ENCODE measurements at places on chromosomes 3 and 15.
A peak's percentile ranks its signal among the peaks of the same experiment; 100 is the strongest.

- no peak for DNase-seq
These were observed 18.3 kb downstream of the GREM1 start for GRCh38 chr15:32735989-32736700.

GRCh38 chr3:46971742-46972141 lies 4.8 kb downstream of the CCDC12 start:
- peak; percentile 13 for DNase-seq

- peak; percentile 77 for DNase-seq
These were observed 23.2 kb upstream of the TATDN2 start for GRCh38 chr3:10224794-10225665.

DNA sequence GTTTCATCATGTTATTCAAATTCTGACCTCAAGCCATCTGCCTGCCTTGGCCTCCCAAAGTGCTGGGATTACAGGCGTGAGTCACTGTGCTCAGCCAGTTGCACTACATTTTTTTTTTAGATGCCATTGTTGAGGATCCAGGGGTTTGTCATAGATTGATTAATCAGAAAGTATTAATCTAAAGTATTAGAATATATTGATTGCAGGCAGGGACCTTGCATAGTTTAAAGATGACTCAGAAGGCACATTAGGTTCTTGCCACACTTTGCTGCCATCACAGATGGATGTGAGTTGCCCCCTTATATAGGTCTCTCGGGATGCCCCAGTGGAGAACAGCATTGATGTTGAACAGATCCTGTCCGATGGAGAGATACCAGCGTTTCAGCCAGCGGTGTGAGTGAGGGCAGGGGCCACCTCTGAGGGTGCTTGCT lies 41.1 kb downstream of the IGF1R start:
- DNase-seq, result no peak

- DNase-seq, result no peak
These were observed 48.7 kb upstream of the RYK start for GRCh38 chr3:134299185-134299887.

GRCh38 chr3:3686907-3687648 lies 112.2 kb upstream of the LRRN1 start:
- DNase-seq, result no peak

- DNase-seq, result no peak
These were observed 40.2 kb downstream of the VGLL3 start for GRCh38 chr3:86950717-86951116.

DNA sequence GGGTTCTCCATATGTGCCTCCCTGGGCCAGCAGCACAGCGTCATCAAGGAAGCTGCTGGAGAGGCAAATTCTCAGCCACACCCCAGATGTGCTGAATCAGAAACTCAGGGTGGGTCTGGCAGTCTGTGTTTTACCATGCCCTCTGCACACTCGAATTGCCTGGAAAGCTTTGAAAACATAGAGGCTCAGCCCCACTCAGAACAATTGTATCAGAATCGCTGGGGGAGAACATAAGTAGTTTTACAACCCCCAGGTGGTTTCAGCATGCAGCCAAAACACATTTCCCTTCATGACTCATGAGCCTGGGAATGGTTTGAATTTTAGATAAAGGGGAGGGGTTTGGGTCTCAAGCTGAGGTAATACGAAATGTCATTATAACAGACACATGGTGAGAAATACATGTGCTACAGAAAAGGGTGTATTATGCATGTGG lies 9.6 kb downstream of the TGM4 start:
- peak; percentile 58 for DNase-seq

DNA sequence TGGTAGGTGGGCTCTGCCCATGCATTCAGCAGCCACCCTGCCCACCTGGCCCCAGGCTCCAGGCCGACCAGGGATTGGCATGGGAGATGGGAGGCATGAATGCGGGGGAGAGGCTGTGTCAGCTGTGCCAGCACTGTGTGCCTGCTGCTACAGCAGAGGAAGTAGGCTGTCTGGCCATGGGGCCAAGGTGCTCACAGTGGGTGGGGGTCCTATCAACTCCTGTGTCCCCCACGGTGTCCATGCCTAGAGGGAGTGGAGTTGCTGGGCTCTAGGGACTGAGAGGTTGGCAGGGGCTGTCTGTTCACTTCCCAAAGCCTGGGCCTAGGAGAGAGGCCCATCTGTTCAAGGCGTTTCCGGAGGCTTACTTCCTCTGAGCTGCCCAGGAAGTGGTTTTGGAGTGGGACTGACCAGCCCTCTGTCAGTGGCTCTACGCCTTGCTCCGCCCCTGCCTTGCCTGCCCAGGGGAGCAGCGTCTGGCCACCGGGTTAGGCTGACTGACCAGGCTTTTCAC lies 5.8 kb downstream of the PRKCD start:
- DNase-seq, result peak; percentile 74

- no peak for DNase-seq
These were observed 190.3 kb upstream of the LMCD1 start for GRCh38 chr3:8311321-8311720.

GRCh38 chr3:117606866-117607265 lies 897.3 kb downstream of the TUSC7 start:
- DNase-seq, result no peak

GRCh38 chr3:187623285-187623814 lies 46.8 kb downstream of the SST start:
- DNase-seq, result no peak

DNA sequence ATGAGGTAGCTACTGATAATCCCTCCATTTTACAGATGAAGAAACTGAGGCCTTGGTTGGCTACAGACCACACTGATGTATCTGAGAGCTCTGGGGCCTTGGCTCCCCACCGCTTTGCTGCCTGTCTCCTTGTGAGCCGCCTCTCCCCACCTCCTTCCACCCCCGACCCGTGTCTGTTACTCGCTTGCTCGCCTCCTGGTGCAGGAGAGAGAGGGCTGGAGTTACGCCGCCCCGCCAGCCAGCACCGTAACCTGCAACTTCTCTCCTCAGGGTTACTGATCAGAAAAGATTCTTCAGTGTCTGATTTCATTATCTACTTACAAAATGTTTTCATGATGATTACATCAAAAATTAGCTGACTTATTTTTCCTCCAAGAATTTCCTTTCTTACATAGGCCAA lies 34.1 kb downstream of the TM2D3 start:
- no peak for DNase-seq

DNA sequence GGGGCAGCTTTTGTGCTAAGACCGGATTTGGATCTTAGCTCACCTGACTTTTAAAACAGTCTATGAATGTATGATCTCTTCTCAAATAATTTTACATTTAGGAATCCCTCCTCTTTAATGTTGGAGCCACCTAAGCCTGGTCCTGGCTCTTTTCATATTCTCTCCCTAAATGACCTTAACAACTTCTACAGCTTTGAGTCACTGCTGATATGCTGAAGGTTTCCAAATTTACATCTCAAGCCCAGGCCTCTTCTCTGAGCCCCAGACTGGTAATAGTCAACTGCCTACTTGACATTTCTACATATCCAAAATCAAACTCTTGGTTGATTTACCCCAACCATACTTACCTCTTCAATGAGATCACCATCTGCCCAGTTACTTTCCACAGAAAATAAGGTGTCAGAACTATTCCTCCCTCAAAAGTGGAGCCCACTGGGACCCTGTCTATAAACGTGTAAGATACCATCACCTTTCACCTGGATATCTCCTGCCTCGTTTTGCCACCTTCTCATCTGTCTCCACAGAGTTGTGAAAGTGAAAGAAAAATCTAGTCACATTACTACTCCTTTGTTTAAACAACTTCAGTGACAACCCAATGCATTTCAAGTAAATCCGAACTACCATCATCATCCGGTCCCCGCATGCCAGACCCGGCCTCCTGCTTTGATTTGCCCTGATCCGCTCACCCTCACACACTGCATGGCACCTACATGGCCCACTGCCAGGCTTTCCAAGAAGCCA lies 48.8 kb downstream of the UBP1 start:
- no peak for DNase-seq

GRCh38 chr15:29064290-29064689 lies 178.5 kb downstream of the APBA2 start:
- no peak for DNase-seq

DNA sequence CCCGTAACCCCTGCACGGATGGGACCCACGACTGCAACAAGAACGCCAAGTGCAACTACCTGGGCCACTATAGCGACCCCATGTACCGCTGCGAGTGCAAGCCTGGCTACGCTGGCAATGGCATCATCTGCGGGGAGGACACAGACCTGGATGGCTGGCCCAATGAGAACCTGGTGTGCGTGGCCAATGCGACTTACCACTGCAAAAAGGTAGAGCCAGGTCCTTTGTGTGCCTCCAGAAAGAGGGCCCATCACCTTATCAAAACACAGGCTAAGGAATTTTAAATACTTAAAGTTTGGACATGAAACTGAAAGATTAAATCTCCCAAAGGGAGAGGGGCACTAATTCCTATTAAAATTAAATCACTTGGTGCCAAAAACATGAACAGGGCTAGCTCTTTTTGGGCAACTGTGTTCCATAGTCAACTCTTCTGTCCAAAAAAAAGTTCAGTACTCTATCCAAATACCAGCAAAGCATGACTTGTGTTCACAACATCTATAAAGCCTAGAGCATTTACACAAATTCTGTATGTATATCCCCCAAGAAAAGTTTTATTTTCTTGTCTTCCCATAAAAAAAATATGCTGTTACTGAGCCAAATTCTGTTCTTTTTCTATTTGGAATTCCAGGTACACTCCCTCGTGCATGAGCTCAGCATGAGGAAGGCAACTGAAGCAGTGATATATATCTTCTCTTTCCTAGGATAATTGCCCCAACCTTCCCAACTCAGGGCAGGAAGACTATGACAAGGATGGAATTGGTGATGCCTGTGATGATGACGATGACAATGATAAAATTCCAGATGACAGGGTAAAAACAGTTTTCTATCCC lies 9.2 kb downstream of the THBS1 start:
- DNase-seq, result no peak

DNA sequence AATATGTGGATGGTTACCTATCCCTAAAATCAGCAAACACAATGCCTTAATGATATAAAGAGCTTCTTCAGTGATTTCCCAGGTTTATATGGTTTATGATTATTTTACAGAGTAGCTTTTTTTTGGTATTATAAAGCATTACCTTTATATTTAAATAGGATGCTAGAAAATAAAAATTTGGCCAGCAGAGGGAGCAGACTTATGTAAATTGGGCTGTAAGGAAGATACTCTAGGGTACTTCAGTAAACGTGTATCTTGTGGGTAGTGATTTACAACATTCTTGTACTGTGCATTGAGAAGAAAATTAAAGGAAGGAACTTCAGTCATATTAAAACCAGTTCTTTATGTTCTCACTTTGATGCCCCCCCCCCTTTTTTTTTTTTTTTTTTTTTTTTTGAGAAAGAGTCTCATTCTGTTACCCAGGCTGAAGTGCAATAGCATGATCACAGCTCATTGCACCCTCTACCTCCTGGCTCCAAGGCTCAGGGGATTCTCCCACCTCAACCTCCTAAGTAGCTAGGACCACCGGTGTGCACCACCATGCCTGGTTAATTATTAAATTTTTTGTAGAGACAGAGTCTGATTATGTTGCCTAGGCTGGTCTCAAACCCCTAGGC lies 167.9 kb downstream of the BBX start:
- no peak for DNase-seq

DNA sequence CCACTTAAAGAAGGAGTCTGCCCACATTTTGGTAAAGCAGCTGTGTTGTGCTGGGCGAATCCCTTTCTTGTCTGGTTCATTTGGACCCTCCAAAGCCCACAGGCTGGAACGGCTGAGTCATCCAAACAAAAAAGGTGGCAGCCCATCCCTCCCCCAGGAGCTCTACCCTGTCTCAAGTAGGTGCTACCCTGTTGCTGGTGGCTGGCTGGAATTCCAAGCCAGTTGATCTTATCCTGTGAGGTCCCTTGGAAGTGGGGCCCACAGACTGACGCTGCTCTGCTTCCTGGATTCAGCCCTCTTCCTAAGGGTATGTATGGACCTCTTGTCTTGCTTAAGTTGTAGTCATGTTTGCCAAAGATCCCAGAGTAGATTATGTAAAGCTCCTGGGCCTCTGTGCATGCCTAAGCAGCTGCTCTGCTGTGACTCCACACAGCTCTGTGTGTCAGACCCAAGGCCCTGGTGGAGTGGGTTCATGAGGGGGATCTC lies 44.5 kb downstream of the CCR1 start:
- no peak for DNase-seq

GRCh38 chr3:69490971-69491370 lies 105.1 kb upstream of the FRMD4B start:
- DNase-seq, result no peak

DNA sequence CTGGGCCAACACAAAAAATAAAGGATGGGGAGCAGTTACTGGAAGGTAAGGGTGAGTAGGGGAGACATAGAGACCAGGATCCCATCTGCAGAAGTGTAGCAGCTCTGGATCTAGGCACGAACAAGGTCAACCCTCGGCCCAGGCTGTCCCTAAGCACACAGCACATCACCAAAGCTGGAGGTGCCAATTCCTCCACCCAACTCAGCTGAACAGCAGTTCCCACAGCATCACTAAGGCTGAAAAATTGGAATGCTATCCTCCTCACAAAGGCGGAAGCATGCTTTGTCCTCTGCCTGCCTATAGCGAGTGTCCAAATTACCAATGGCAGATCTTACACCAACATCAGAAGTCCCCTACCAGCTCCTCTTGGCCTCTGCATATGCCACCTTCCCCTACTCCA lies 33.9 kb downstream of the OSBPL10 start:
- no peak for DNase-seq

DNA sequence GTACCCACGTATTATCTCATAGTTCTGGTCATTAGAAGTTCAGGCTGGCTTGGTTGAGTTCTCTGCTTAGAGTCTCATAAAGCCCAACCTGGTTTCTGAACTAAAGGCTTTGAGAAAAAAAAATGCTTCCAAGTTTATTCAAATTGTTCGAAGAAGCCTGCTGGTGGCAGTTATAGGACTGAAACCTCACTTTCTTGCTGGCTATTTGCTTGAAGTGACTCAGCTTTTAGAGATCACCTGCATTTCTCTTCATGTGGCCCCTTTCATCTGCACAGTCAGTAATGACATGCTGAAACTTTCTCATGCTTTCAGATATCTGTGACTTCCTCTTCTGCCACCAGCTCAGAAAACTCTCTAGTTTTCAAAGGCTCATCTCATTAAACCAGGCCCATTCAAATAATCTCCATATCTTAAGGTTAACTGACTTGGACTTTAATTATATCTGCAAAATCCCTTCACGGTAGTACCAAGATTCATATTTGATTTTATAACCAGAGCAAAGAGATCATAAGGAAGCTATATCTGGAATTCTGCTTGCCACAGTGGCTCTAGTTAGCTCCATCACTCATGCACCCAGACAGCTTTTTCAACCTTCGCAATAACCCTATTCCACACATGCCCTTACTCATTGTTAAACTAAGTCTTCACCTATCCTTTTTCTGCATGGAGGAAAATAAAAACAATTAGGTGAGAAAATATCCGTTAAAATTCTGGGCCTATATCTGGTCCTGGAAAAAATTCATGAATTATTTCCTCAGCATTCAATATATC lies 433.8 kb upstream of the CBLB start:
- no peak for DNase-seq

All from femur (tissue), 1 donor.